ENCODE measurements at places on chromosomes 7 and 10. TPM values are rescaled to one million over a fixed set of nuclear protein-coding genes. Genes with fewer than 3 reads are reported as not detected.
A peak's percentile ranks its signal among the peaks of the same experiment; 100 is the strongest.

The EN2 gene
- not detected for polyA plus RNA-seq

The SCIN gene
- 5.6 TPM for polyA plus RNA-seq

The CYP3A7 gene
- 0.80 TPM for polyA plus RNA-seq

The TCAF2 gene
- 3.6 TPM for polyA plus RNA-seq

DNA sequence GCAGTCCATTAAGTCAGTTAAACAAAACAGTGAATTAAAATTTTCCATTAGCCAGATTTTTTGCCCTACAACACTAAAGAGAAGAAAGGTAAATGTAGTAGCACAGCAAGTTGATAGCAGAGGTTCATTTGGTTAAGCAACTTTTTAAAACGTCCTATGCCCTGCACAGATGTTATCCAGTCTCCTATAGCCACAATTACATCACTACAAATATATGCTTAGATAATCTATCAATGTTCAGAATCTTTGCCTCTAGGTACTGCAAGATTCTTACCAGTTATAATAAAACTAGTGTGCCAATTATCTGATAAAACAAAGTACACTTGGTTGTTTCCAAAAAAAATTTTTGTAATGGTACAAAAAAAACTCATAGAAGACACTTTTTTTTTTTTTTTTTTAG, 175.5 kb upstream of the MYO3A start:
- no peak for DNase-seq

- DNase-seq = peak; percentile 80
Measured at GRCh38 chr10:60778971-60779796, 906 bp downstream of the CDK1 start.

DNA sequence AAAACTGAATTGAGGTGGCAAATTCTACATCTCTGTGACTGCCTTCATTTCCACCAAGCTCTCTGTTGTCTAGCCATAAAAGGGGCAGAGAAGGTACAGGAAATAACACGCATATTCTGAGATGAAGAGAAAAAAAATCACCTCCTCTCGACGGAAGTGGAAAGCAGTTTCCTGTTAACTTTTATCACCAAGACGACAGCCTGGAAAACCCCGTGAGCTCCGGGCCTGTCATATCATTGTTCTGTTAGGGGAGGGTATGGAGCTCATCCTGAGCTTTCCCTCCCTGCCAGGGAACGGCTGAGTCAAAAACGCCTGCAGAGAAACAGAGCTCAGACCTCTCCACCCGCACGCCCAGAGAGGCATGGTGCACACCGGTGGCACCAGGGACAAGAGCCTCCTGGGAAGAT, 200.3 kb downstream of the PRPF18 start:
- DNase-seq = no peak

DNA sequence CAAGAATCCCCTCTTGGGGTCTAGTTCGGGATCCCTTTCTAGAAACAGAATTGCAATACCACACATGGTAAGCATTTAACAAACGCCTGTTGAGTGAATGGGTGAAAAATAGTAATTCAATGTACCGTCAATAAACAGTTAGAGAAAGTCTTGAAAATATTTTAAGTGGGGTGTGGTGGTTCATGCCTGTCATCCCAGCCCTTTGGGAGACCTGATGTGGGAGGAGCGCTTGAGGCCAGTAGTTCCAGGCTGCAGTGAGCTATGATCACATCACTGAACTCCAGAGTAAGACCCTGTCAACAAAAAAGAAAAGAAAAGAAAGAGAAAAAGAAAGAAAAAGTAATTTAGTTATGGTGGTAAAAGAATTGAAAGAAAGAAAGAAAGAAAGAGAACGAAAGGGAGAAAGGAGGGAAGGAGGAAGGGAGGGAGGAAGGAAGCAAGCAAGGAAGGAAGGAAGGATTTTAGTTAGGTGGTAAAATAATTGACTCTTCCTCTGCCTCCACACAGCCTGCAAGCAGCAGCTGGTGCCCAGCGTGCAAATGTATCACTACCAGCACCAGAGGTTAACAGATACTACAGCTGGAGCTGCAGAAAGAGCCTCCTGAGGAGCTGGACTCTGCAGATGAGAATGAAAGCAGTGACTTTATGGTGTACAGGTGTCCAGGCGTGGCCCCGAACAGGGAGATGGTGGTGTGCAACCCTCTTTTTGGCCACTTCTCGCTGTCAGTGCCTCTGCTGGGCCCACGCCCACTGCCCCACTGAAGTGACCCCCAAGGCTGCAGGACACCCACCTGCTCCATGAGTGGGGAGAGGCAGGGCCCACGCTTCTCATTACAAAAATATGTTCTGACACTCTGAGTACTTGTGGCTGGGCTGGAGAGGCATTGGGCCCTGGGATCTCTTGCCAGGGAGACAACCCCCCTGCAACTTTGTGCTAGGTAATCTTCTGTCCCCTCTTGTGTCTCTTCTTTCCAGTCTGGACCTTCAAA, 135.4 kb downstream of the BAMBI start:
- DNase-seq = no peak

DNA sequence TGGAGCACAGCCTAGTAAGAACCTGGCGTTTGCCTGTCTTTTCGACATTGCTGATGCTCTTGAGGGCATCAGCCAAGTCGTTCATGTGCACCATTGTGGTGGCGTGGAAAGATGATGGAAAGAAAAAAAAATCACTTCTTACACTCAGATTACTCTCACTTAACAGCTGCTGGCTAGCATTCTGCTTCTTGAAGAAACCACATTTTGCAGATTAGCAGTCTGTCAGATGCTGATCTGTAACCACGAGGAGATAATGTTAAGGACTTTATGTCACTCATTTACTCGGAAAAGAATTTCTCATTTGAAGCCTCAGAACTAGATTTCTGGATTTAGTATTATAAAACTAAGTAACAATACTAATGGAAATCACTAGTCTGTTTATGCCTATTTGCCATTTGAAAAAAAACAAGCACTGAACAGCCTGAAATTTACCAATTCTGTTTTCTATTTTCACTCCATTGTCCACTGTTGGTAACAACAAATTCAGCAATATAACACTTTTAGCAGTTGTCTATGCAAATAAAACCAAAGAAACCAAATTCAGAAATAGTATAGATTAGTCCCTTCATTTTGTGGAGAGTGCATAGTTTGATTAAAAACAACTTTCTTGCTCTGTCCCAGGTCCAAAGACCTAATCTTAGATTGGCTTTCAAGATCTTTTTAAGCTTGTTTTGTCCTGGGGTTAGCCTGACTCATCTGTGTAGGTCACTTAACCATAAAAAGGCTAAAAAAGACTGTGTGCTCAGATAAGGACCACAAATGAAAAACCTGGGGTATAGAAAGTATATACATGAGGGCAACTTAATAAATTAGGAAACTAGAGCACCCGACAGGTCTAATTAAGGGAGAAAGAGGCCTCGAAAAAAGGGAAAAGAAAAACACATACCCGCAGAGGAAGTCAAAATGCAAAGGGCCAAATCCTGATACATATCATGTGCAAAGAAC, 67.5 kb downstream of the NT5C2 start:
- DNase-seq = no peak

DNA sequence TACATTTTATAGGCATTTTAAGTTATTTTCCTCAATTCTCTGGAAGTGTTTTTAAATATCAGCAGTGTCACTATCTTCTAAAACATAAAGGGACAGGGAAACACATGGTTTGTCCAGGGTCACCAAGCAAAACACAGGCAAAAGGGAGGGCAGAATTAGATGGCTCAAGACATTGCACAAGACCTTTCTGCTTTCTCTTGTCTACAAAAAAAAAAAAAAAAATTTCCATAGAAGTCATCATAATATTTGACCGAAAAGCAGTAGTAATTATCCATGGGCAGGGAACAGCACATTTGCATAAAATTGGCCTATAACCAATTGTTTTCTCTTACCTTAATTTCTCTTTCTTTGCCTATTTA, 703.1 kb upstream of the FZD8 start:
- DNase-seq = no peak

DNA sequence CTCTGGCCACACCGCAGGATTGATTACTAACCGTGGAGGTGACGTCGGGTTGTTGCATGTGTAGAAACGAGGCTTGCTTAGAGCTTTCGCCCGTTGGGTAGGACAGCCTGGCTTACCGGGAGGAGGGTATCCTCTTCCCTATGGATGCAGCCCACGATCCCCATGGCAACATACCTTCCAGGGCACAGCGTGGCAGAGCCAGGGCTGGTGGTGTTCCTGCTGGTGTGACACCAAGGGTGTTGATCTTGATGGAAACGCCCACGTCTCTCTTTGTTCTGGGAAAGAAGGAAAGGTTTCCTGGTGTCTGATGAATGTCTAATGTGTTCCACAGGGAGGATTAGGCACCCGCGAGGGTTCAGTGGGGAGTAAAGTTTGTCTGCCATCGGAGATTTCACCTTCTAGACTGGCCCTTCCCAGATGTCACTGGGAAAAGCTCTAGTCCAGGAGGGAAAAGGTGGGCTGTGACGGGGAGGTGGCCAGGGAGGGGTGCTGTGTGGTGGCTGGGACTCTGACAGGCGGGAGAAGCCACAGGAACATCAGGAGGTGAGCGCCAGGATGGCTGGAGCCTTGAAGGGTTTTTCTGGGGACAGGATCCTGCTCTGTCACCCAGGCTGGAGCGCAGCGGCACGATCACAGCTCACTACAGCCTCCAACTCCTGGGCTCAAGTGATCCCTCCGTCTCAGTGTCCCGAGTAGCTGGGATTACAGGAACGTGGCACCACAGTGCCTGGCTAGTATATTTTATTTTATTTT, 102.1 kb downstream of the CUX1 start:
- peak; percentile 55 for DNase-seq
